OCI-LY7 (cell line): ENCODE measurements at places on chromosomes 11 and 22.

DNA sequence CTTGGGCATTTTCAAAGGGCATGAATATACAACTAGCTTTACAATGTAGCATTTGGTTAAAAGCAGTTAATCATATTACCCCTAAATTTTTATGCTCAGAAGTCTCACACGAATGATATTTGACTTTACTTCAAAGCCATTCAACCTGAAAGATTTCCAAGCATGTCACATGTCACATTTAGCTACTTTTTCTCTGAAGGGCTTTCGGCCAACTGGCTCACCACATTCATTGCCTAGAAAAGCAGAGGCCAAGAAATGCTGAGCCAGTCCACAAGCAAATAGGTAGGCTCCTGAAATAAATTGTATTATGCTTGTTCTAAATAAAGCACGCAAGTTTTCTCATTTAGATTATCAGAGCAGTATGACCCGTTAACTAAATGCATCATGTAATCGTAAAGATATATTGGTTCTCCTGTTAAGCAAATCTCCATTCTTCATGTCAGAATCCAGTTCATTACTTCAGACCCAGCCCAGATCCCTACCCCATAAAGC lies 30.6 kb downstream of the PAX6 start:
- no peak for DNase-seq

- DNase-seq, result no peak
Observed at GRCh38 chr11:11267312-11267711, 85.7 kb downstream of the CSNK2A3 start.

DNA sequence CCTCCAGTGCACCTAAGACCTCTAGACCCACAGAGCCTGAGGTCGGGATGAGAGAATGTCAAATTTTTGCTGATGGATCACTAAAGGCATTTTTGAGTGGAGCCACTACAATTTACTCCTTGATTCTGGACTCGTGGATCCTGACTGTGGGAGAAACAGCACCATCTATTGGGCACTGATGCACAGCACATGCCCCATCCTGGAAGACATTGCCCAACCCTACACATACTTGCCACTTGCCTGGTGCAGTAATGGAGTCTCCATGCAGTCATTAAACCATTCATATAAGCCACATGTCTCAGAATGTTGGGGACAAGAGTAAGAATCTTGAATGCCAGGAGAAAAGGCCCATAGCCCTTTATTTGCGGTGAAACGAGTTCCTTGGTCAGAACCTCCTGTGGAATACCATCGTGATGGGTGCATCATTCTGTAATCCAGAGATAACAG lies 103.9 kb downstream of the GGTLC2 start:
- peak; percentile 61 for DNase-seq

DNA sequence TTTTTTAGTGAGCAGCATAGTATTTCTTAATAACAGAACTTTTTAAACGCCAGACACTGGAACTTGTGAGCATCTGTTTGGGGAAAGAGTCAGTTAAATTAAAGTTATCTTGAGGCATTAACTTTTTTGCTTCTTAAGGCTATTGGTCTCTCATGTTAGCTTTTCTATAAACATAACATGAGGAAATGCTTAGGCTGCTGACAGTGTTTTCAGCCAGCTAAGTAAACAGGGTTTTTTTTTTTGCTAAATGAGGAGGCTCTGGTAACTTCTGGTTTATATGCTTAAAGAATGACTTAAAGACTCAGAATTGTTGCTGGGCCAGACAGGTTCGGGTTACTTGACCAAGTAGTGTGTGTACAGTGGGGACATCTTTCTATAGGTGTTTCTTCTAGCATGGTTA lies 95.8 kb upstream of the ALKBH3 start:
- DNase-seq, result no peak
